Esophagus squamous epithelium (tissue), 5 donors: ENCODE measurements at places on chromosomes 7 and 10.

DNA sequence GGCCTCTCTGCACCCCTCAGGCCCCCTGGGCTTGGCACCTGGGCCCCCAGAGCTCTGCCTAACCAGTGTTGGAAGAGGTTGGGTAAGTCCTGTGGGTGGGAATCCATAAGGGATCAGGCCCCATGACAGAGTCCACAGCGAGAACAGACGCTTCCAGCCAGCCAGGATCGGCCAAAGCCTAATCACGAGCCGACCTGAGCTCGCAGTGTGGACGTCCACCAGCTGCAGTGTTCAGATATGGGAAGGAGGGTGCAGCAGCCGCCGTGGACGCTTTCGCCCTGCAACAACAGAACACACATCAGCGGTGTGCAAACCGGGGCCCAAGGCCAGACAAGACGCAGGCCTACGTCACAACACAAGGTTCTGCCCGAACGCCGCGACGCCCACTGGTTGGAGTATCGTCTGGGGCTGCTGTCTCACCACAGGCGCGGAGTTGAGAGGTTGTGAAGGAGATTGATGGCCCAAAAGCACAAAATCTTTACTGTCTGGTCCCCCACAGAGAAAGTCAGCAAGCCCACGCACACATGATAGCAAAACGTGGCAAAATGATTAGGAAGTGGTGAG is 102.1 kb downstream of the FOXL3 start:
- DNase-seq = no peak

- DNase-seq = no peak
Measured at GRCh38 chr10:119306986-119307392, 99.6 kb downstream of the GRK5 start.

GRCh38 chr10:13515467-13515866 is 13.3 kb downstream of the BEND7 start:
- DNase-seq = no peak

- no peak for DNase-seq
Measured at GRCh38 chr10:132399117-132400035, 2.4 kb downstream of the PWWP2B start.

- no peak for DNase-seq
Measured at GRCh38 chr10:130470286-130470685, 334.1 kb downstream of the GLRX3 start.

- DNase-seq = no peak
Measured at GRCh38 chr10:43595739-43596298, 10.4 kb upstream of the ZNF485 start.

DNA sequence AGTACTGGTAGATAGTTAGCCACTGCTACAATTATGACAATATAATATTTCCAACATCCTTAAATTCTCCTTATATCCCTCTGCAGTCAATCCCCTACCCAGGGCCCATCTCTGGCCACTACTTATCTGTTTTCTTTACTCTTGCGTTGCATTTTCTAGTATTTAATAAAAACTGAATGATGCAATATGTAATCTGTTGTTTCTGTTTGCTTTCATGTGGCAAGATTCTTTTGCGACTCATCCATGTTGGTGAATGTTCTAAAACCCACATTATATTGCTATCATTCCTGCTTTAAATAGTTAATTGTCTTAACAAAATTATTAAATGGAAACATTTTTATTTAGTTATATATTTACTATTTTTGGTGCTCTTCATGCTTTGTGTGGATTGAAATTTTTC is 338.5 kb downstream of the MDFIC start:
- no peak for DNase-seq

DNA sequence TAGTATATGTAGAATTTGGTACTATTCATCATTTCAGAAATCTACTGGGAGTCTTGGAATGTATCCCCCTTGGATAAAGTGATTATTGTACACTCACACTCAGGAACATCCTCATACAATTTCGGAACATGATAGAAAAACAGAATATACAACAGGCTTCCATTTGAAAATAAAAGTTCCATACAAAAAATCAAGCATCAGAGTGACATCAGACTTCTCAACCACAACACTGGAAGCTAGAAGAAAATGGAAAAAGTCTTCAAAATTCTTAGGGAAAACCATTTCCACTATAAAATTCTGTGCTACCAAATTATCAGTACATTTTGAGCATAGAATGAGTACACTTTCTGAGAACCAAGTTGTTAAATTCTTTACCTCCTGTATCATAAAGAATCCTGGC is 8.8 kb downstream of the LYZL1 start:
- DNase-seq = no peak

GRCh38 chr10:78306358-78306757 is 272.7 kb downstream of the RPS24 start:
- no peak for DNase-seq

DNA sequence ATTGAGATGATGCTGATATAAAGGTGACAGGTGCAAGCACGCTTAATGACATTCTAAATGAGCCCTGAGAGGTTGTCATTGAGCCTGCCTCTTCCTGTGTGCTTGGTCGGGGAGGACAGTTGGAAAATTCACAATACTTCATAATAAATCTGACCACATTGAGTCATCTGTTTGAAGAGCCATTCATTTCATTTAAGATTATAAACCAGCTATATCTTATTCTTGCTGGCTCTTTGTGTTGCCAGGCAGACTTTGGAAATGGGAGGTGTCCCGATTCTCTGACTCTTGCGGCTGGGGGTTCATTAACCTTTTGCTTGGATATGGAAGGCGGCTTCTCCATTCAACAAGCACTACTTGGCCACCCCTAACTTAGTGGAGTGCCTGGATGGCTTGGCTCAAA is 198.2 kb downstream of the FANK1 start:
- DNase-seq = no peak

DNA sequence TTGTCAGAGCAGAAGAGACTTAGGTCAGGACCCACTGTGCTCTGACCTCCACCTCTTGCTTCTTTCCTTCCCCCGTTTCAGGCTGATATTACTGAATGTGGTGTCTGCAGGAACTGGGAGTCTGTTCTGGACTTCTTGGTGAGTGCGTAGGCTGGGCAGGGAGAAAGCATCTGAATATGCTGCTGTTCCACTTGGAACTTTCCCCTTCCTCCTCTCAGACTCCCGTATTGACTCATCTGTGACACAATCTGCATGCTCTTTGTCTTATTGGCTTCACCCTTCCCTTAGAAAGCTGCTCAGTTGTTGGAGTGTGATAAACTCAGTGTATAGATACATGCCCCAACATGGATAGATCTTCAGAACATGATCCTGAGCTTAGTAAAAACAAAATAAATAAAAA is 137.6 kb upstream of the HABP2 start:
- DNase-seq = no peak

GRCh38 chr10:98169379-98169778 is 34.9 kb downstream of the R3HCC1L start:
- no peak for DNase-seq

- no peak for DNase-seq
Measured at GRCh38 chr10:68156373-68157185, 47.3 kb downstream of the MYPN start.

GRCh38 chr7:31102151-31102972 is 50.3 kb downstream of the ADCYAP1R1 start:
- no peak for DNase-seq

DNA sequence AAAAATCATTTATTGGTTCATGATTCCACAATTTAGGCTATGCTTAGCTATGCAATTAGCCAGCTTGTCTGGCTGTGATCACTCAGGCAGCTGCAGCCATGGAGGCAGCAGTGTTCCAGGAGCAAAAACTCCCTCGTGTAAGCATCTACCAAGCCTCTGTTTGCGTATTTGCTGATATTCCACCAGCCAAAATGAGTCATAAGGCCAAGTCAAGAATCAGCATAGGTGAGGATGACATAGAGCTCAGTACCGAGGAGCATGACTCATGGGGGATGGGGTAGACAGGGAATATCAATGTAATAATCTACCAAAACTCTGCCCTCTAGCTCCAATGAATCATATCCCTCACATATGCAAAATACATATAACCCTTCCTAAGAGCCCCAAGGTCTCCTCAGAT is 63.3 kb downstream of the IMMP2L start:
- no peak for DNase-seq

DNA sequence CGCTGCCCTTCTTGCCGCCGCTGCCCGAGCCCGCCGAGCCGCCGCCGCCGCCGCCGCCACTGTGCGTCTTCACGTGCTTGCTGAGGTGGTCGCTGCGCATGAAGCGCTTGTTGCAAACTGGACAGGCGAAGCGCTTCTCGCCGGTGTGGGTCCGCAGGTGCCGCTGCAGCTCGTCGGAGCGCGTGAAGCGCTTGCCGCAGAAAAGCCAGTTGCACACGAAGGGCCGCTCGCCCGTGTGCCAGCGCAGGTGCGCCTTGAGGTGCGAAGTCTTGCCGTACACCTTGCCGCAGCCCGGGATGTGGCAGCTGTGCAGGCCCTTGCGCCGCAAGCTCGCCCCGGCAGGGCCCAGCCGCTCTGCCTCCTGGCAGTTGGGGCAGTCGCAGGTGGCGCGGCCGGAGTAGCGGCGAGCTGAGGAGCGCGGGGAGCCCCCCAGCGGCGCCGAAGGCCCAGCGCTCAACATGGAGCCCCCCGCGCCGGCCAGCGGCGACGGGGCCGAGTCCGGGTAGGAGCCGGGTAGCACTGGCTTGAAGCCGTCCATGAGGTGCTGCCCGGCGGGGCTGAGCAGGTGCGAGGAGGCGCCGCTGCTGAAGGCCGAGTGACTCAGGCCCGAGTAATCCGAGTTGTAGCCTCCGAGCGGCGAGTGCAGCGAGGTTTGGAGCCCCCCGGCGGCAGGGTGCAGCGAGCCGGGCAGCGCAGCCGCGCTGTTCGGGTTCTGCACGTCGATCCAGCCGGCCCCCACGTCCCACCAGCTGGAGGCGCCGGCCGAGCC is 2.1 kb downstream of the SP8 start:
- DNase-seq = no peak

- DNase-seq = no peak
Measured at GRCh38 chr10:119030421-119031250, 1.1 kb downstream of the NANOS1 start.

- no peak for DNase-seq
Measured at GRCh38 chr7:51229620-51230323, 86.8 kb downstream of the COBL start.

DNA sequence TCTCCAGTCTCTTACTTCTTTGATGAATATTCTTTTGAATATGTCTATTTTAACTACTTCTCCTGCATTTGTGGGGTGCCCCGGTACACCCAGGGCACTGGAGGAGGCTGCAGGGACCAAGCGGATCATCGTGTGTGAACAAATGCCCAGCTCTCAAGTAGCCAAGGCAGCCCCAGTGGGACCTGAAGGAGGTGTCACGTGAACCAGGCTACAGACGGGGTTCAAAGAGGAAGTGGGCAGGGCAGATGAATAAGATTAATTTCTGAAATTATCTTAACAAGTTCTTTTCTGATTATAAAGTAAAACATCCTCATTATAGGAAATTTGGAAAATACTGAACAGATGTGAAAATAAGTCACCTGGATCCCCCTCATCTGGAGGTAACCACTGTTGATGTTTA is 78.4 kb upstream of the DUSP5 start:
- no peak for DNase-seq

DNA sequence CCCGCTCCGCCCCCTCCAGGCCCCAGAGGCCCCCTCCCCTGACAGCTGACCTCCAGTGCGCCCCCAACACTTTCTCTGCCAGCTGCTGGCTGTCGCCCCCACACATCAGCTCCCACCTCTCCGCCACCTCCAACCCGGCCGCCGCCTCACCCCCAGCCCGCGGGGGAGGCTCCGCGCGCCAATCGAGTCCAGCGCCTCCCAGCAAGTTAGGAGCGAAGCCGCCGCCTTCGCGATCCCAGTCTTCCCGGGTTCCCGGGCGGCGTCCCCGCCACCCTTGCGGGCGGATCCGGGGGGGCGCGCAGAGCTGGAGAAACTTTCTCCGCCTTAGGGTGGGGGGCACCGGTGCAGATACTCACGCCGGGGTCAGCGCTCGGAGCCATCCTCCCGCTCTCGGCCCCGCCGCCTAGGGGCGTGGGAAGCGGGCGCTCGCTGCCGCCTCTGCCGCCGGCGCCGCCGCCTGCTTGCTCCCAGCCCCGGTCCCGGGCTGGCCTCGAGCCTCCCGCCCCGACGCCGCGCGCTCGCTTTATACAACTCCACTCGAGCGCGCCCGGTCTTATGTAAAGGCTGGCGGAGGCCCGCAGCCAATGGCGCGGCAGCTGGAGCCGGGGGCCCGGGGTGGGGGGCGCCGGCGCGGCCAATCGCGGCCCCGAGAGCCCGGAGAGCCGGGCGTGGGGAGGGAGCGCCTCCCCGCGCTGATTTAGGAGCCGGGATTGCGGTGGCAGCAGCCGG is at the start of gene CRTAC1:
CRTAC1 (minus strand) TSS at position 529 of the 729 bp plus-strand sequence; CDS start at position 380, 149 bp downstream.
- DNase-seq = no peak

DNA sequence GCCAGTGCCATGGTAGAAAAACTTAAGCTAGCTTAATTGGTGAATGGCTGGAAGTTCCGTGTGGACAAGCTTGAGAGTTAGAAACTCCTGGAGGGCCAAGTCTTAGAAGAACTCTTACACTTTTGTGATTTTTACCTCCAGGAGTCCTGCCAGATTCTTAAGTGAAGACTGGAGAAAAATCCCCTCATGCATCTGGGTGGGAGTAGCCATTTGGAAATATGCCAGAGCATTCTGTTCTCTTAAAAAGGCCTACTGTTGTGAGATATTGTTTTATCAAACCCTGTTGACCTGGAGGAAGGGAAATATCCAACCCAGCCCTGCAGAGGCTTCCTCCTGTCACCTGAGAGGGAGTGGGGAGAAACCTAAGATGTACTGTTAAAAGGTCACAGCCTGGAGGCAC is 17.6 kb upstream of the MCM10 start:
- DNase-seq = no peak

DNA sequence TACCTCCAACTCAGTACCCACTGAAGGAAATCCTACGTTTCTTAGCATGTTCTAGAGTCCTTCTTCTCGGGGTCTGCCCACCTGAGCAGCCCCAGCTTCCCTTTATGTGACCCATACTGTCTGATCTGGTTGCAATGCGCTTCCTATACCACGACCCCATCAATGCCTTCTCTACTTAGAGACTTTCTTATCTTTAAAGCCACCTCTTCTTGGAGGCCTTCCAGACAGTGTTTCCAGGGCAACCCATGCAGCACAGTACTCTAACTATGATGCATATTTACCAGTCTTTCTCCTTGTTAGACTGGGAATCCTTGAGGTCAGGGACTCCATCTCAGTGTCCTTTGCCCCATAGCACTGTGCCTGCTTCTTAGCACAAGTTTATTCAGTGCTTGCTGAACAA is 54.5 kb upstream of the SLF2 start:
- DNase-seq = no peak

GRCh38 chr10:87930934-87931835 is 67.8 kb downstream of the PTEN start:
- DNase-seq = no peak

GRCh38 chr10:571688-572451 is 117.6 kb downstream of the DIP2C start:
- DNase-seq = no peak

- DNase-seq = no peak
Measured at GRCh38 chr7:141360416-141360760, 190.8 kb upstream of the AGK start.

DNA sequence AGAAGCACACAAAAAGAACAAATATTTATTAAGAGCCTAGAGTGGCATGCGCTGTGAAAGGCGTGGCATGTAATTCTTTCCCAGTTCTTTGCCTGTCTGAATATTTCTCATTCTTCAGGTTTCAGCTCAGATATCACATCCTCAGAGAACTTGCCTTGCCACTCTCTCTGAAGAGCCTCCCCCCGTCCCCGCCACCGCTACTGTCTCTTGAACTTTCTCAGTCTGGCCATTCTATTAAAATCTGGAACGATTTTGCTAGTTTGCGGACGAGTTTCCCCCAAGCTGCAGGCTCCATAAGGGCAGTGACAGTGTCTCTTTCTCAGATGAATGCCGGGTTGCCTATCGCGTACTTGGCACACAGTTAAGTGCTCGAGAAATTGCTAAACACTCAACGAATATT is 787 bp upstream of the PLEKHA1 start:
- DNase-seq = no peak

GRCh38 chr10:53843736-53844362 is 957.2 kb downstream of the PCDH15 start:
- DNase-seq = no peak
